ENCODE measurements at places on chromosomes 12 and 14.

GRCh38 chr14:55192054-55192621 lies 753 bp upstream of the DLGAP5 start:
- DNase-seq = no peak

GRCh38 chr12:9702255-9702654 lies 30.6 kb downstream of the CLECL1 start:
- no peak for DNase-seq

- no peak for DNase-seq
These were observed 284.5 kb downstream of the CACNA1C start for GRCh38 chr12:2337031-2338010.

DNA sequence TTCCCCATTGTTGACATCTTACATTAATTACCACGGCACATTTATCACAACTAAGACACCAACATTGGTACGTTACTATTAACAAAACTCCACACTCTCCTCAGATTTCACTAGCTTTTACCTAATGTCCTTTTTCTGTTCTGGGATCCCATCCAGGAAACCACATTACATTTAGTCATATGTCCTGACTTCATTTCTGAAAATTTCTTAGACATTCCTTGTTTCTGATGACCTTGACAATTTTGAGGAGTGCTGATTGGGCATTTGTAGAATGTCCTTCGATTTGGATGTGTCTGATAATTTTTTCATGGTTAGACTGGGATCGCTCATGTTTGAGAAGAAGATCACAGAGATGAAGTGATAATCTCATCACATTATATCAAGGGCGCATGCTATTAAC lies 34.6 kb upstream of the ACSM4 start:
- no peak for DNase-seq

GRCh38 chr14:96177766-96178375 lies 26.8 kb upstream of the BDKRB2 start:
- DNase-seq = no peak

DNA sequence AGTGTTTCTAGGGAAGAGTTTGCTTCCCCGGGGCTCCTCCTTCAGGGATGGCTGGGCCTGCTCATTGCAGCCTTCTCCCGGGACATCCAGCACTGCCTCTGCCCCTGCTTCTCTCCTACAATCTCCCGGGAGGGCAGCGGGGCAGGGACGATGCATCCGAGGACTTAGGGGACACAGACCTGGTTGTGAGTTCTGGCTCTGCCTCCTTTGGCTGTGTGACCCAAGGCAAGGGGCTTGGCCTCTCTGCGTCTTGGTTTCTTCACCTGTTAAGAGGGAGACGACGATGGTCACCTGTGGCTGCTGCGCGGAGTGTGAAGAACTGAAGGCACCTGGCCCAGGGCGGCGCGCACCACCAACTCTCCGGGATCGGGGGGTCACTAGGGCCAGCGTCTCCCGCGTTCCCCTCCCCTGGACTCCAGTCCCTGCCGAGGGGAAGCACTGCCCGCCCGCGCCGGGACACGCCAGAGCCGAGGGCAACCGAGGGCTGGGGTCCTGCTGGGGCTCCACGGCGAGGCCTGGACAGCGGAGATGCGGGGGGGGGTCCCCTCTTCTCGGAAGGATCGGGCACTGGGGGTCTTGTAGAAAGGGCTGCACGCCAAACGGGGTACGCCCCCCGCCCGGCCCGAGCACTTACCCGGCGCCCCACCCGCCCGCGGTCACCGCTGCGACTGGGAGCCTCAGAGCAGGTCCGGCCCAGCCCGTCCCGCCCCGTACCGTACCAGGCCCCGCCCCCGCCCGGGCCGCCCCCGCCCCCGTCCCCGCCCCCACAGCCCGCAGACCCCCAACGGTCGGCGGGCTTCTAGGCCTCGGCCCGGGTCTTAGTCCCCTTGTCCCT lies at the start of gene HVCN1:
Gene HVCN1, minus strand, starts transcription at position 670 of the 835 bp plus-strand sequence. CDS start 5,870 bp downstream, outside the sequence.
- DNase-seq = no peak

DNA sequence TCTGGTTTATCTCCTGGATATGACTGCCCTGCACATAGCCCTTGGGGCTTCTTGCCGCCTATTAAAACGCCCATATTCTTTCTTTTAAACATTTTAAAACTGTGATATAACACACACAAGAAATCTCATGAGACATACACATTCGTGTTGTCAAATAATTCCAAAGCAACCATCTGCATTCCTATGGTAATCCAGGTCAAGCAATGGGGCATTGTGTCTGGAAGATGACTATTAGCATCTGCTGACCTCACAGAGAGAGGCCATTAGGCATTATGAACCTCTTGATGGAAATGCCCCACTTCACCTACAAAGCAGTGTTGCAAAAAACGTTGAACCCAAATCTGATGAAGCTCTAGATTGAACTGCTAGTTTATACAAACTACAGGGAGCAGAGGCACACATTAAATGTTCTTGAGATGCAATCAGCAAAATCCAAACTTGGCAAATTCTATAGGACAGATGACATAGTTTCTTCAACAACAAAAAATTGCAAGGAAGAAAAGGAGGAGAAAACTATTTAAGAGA lies 513.8 kb upstream of the CCDC196 start:
- no peak for DNase-seq

DNA sequence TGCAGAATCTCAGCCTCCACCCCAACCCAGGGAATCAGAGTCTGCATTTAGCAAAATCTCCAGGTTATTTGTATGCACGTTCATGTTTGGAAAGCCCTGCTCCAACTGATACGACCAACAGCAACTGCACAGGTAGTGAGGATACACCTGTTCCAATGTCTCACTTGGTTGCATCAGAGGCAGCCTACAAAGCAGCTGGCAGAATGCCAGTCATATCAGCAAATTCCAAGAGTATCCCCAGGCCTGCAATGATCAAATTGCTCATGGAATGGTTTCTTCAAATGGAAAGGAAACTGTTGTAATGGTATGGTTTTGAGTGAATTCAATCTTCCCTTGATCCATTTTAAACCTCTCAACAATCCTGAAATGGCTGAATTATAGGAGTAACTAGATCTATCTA lies 75.4 kb downstream of the GRIP1 start:
- no peak for DNase-seq

DNA sequence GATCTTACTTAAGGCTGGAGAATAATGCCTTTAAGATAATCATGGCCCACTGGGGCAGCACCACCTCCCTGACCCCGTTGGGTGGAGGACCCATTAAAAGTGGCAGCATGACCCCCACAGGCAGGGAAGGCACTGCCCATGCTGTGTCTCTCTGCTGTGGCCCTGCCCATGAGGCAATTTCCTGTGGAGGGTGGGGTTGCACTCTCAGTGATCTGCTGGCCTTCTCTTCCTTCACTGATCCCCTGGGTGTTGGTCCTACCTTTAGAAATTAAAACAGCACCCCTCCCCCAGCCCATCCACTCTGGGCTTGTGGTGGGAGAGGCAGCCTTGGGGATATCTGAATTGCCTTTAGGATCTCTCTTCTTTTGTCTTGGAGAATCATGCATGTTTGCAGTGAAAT lies 17.3 kb downstream of the KLRK1 start:
- DNase-seq = no peak

DNA sequence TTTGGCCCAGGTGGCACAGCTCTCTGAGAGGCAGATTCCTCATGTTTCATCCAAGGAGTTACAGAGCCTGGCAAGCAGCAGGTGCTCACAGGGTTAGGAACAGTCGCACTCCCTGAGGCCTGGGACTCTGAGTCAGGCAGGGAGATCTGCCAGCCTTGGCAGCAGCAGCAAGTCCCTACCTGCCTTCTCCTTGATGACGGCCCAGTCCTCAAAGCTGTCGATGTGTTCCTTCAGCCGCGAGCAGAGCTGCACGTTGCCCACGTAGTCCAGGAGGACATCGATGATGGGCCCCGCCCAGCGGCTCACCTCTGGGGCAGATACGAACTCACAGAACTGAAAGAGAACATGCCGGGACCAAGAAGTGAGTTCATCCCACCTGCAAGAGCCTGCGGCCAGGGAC lies 10.4 kb downstream of the FAM181A start:
- no peak for DNase-seq

- no peak for DNase-seq
These were observed 2.8 kb downstream of the DYRK4 start for GRCh38 chr12:4564818-4565217.

DNA sequence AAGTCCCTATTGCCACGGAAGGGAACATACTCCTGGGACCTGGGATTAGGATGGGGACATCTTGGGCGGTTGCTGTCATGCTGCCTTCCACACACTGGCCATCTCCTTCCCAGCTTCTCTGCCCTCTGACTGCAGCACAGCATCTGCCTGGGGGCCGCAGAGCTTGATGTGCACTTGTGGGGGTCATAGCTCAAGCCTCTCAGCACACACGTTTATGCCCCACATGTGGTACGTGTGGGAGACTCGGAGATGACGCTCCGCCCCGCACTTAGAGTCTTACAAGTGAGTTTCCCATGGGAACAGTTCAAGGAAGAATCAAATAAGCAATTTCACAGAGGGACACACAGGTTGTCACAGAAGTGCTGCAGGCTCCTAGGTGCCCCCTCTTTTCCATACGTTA lies 8.6 kb downstream of the ACADS start:
- no peak for DNase-seq

DNA sequence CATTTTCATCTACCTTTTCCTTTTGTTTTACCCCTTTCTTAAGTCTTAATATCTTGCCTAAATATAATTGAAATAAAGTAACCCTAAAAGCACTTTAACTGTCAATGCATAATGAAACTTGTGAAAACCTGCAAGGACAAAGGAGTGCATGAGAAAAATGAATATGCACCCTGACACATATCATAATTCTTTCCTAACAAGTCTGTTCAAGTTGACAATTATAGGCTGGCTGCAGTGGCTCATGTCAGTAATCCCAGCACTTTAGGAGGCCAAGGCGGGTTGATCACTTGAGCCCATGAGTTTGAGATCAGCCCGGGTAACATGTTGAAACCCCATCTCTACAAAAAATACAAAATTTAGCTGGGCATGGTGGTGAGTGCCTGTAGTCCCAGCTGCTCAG lies 65.4 kb downstream of the FGD6 start:
- DNase-seq = no peak

DNA sequence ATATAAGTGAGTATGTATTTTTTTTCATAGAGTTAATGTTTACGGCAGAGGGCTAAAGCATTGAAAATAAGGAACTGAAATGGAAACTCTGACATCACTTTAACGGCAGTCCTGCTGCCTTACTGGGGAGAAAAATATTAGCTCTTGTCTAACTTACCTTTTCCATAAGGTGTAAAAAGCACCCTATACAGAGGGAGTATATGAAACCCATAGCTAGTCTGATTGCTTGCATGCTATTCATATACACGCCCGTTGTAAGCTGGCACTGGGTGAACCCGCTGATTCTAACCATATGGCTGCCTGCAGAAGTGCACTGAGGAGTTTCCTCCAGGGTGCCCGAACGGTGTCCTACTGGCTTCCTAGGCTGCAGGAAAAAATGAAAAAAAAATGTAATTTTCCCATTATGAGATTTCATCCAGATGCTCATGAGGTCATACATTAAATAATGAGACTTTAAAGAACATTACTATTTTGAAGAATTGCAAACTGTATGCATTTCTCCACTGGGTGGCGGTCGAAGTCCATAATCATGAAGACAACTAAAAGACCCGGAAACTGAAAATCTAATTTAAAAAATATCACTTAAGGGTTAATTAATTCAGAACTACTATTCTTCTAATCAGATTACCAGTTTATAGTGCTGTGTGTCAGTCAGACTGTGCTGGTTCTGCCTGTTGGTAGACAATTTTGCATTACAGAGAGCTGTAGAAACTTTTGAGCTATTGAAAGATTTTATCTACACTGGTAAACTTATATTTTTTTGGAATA lies 144.7 kb downstream of the ALX1 start:
- no peak for DNase-seq

DNA sequence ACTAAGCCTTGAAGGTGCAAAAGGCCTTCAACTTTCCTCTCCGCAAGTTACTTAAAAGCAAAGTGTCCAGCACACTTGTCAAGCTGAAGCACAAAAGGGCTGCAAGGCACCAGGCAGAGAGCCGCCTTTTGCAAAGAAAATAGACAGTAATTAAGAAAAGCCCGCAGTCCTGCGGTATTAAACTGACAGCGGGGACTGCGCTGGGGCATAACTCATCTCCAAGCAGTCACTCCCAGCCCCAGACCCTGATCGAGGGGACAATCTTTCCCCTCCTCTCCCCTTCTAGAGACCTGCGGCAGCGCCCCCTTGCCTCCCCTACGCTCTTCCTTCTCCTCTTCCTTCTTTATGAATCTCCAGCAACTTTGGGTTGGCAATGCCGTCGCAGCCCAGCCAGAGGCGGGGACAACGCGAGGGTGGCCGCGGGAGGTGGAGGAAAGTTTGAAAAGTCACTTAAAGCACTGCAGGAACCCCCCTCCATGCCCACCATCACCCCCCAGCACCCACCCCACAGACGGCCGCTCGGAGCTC lies 200.9 kb upstream of the CAND1 start:
- no peak for DNase-seq

DNA sequence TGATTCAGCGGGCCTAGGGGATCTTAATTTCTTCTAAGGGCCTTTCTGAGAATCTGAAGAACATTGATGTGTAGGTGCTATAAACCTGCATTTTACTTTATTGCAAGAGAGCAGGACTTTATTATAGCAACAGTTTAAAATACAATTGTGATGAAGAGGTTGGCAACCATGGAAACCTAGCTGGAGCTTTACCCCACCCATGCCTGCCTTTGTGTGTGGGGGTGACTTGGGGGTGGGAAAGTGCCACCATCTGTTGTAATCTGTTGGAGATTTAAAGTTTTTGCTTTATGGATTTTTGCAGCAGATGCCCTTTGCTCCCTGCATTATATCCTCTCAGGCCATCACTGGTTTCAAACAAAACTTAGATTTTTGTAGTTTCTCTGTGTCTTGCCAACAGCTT lies 64.6 kb downstream of the ATG14 start:
- no peak for DNase-seq

DNA sequence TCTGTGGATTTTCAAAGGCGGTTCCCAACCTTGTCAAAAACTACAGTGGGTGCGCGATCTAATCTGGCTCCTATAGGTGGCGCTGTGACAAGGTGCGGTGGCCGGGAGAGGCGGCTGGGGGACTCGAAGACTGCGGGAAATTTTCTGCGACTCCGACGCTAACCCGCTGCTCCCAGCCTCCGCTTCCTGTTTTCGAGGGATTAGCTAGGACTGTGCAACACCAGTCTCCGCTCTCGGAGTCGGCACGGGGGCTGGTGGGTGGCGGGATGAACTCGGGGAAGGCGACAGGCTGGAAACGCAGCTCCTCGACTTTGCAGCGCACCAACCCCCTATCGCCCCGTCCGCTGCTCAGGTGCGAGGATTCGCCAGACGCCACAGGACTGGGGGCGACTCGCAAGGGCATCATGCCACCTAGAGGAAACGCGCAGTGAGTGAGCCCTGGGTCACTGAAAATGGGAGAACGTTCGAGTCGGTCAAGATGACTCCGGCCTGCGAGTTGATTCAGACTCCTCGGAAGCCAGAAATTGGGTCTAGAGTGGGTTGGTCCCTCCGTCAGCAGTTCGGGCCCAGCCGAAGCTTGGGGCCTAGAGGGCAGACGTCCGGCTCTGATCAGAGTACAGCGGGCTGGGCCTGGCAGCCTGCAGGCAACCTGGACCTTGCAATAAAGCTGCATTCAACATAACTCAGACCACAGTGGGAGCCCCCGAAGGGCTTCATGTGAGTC lies 5.5 kb upstream of the PAX9 start:
- DNase-seq = no peak

GRCh38 chr12:70185301-70185700 lies 57.9 kb upstream of the CNOT2 start:
- DNase-seq = no peak

- no peak for DNase-seq
These were observed 16.1 kb upstream of the KRT73 start for GRCh38 chr12:52634266-52635056.

GRCh38 chr12:80165746-80166145 lies 66.4 kb downstream of the OTOGL start:
- no peak for DNase-seq

- DNase-seq = no peak
These were observed 736 bp upstream of the PHLDA1 start for GRCh38 chr12:76032043-76032981.
